Endothelial cell (in vitro differentiated cells): ENCODE measurements at places on chromosomes 7 and 10. TPM values are rescaled to one million over a fixed set of nuclear protein-coding genes. Genes with fewer than 3 reads are reported as not detected.

- DNase-seq, result no peak
Measured at GRCh38 chr10:91756286-91756685, 41.9 kb upstream of the TNKS2 start.

DNA sequence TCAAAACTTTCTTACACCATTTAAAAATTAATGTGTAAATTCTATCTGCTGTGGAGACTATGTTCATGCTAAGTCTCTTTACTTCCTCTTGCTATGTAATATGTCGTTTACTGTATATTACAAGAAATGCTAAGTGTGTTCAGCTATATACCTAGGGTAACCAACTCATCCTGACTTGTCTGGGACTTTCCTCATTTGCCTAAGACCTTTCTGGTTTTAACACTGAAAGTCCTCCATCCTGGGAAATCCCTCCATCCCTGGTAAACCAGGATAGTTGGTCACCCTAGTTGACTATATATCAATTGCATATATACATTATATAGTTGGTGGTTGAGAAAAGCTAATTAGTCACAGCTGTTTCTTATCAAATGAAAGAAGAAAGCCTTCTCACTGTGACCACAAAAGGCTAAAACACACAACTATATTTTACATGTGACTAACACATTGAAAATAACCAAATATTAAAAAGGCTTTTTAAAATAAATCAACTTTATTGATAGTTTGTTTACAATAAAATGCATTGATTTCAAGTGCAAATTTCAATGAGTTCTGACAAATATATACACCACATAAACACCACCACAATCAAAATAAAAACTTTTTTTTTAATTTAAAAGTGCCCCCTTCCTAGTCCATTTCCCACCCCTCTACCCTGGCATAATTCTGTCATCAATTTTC lies 167.7 kb upstream of the INHBA start:
- no peak for DNase-seq

DNA sequence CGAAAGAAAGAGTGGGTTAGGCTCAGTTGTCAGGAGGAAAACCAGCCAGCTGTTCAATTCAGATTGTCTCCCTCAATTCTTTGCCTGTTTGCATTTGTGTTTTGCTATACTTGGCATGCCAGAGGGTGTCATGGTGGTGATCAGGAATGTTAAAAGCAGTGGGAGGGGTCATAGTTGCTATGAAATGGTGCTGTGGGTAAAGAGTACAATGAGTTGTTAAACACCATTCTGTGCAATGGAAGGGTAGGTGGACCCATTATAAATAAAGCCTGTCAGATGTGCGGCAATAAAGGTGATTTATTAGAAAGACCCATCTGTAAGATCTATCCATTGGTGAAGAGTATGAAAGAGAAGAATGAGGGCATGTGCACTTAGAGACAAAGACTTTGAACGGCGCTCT lies 82.2 kb downstream of the MRPL32 start:
- no peak for DNase-seq

- no peak for DNase-seq
Measured at GRCh38 chr10:117168729-117169128, 28.6 kb upstream of the KCNK18 start.

DNA sequence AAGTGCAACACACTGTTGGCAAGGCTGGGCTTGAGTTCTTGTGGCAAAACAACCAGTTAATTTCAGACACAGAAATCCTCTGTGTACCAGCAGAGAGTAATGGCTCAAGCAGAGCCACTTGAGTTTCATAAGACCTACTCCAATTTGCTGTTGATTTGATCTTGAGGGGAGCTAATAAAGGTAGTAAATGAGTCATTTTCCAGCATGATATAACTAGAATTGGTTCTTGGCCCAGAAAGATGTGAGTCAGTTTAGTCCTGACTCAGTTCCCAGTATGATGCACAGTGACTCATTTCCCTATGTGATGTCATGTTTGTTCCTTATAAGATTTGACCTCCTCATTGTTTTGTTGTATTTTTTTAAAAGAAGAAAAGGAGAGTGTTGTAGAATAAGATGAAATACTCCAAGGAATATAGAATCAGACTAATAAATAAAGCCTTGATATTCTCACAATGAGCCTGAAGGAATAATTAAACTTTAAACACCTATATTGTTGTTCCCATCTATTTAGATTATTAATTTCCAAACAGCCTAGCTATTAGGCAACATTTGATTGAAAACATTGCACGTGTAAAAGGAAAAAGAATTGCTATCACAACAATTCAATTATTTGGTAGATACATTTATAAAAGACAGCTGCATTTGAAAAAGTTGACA lies 186.2 kb downstream of the REEP3 start:
- DNase-seq, result no peak

DNA sequence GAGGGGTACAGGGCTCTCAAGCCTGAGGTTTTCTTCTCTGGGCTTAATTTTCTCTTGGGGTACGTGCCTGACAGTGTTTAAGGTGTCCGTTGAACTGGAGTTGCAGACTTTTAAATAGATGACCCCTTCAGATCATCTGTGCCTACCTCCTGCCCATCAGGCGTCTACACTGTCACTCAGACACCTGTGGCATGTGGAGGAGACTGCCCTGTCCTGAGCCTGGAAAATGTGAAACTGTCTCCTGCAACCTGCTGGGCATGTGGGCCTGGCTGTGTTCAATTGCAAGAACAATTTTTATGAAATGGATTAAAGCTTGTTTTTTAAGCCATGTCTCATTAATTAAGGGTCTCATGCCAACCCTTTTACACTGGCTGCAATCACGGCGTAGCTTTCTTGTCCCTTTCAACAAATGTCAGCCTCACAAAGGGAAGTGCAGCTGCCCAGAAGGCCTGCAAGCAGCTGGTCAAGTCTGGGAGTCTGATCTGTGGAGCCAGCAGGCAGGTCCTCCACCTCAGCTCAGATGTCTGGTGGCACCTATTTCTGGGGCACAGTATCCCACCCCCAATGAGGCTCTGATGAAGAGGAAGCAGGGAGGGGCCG lies 8.8 kb downstream of the ATP5MF start:
- no peak for DNase-seq

DNA sequence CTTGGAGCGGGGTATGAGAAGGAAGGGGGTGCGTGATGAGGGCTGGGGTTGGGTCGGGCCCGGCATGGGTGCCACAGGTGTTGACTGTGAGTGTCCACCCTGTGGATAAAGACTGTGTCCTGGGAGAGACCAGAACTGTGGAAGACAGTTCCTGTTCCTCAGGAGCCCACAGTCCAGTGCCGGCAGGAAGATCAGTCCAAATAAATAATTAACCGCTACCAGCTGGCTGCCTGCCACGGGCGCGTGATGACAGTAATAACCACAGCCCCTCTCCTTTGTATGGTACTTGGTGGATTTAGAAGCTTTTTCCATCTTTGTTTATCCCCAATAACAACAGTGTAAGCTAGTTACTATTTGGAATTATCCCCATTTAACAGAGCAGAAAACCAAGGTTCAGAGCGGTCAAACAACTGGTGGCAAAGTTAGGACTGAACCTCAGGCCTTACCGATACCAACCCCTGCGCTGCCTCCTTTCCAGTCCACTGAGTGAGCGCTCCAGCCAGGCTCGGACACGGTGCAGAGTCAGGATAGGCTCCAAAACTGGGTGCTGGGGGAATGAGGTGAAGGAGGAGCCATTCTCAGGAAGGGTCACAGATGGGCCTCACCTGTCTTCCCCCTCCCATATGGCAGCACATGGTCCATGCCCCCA lies 5.1 kb downstream of the ZMIZ1 start:
- no peak for DNase-seq

DNA sequence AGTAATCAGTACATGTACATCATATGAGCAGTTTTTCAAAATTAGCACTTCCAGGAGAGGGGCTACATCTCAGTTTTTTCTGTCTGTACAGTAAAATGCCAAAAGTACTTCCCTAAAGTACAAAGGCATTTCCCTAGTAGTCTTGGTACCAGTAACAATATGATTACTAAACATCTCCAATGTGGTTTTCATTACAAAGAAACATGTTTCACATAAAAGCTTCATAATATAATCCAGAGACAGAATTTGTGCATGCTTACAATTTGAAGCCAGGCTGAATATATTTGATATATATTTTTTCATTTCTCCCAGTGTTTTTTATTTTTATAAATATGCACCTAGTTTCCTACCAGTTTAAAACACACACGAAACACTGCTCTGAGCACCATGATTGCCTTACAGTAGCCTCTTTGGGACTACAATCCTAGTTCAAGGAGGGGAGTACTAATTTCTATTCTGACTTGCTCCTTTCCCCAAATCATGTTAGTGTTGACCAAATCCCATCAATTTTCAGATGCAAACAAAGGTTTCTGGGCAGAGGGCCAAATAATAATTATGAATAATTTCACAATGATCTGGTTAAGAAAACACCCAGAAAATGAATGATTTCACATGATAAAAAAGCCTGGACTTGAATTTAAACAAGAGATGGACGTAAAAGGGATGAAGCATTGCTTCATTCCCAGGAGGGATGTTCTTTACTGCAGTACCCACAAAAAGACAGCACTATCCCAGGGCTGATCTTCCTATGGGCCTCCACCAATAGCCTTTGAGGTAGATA lies 201.3 kb downstream of the SLC25A13 start:
- DNase-seq, result no peak

- DNase-seq, result no peak
Measured at GRCh38 chr7:36127075-36127740, 25.8 kb upstream of the EEPD1 start.

GRCh38 chr7:140176122-140176701 lies 571 bp downstream of the KDM7A start:
- peak; percentile 35 for DNase-seq

- DNase-seq, result no peak
Measured at GRCh38 chr7:17384400-17384799, 85.9 kb downstream of the AHR start.

- no peak for DNase-seq
Measured at GRCh38 chr10:5321273-5321672, 43.5 kb upstream of the UCN3 start.

- no peak for DNase-seq
Measured at GRCh38 chr10:111804781-111805180, 378.8 kb downstream of the GPAM start.

- no peak for DNase-seq
Measured at GRCh38 chr10:63603709-63604445, 82.7 kb downstream of the REEP3 start.

- no peak for DNase-seq
Measured at GRCh38 chr7:23788843-23789242, 78.8 kb downstream of the STK31 start.

DNA sequence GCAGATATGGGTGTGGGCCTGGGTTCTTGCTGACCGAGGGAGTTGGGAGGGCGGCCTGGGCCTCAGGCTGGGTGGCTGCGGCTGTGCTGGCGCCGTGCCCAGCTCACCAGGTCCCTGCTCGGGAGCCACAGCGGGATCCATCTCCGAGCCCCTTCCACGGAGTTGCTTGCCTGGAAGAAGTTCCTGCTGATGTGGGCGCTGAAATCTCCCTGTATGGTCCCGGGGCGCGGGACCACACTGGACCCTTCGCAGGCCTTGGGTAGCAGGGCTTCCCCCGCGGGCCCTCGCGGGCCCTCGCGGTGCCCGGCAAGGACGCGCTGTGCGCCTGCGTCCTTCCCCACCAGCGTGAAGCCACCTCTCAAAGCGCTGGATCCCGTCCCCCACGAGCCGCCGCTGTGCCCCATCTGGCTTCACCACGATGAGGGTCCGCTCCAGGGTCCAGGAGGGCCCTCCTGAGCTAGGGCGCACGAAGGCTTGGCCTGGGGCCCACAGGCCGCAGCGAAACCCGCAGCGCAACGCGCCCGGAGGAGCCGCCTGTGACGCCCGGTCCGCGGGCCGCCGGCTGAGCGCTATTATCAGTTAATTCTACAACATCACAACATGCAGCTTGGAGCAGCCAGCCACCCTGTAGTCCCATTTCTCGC lies 31.5 kb downstream of the RAB19 start:
- DNase-seq, result no peak

- no peak for DNase-seq
Measured at GRCh38 chr10:128017822-128018221, 108.4 kb downstream of the MKI67 start.

DNA sequence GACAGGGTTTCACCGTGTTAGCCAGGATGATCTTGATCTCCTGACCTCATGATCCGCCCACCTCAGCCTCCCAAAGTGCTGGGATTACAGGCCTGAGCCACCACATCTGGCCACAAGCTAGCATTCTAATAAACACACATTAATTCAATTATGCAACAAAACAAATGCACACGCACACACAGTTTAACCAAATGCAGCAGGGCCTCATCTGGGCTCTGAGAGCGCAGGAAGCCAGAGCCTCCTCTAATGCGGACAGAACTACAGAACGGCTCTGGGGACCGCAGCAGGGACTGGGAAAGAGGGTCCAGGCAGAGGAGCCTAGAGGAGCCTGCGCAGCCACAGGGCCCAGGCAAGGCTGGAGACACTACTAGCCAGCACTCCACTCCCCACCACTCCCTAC lies 3.8 kb downstream of the MAD1L1 start:
- no peak for DNase-seq

GRCh38 chr7:81811956-81812865 lies 42.4 kb upstream of the HGF start:
- DNase-seq, result no peak

DNA sequence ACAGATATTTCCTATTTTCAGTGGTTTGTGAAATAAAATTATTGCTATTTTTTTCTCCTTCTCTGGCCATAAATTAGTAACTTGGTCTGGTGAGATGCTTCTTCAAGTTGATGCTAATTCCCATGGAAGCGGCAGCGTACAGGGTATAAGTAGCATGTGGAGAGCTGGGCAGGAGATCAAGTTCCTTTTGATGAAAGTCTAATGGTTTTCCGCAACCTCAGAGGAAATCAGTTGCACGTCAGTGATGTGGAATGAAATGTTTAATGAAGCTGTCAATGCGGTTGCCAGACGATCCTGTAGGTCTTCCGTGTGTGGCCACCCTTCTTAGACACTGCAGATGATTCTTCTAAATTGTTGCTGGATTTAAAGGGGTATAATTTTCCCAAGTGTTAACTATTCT lies 236.4 kb upstream of the GRM3 start:
- DNase-seq, result no peak

- DNase-seq, result no peak
Measured at GRCh38 chr7:6392712-6393666, 54.8 kb downstream of the DAGLB start.

DNA sequence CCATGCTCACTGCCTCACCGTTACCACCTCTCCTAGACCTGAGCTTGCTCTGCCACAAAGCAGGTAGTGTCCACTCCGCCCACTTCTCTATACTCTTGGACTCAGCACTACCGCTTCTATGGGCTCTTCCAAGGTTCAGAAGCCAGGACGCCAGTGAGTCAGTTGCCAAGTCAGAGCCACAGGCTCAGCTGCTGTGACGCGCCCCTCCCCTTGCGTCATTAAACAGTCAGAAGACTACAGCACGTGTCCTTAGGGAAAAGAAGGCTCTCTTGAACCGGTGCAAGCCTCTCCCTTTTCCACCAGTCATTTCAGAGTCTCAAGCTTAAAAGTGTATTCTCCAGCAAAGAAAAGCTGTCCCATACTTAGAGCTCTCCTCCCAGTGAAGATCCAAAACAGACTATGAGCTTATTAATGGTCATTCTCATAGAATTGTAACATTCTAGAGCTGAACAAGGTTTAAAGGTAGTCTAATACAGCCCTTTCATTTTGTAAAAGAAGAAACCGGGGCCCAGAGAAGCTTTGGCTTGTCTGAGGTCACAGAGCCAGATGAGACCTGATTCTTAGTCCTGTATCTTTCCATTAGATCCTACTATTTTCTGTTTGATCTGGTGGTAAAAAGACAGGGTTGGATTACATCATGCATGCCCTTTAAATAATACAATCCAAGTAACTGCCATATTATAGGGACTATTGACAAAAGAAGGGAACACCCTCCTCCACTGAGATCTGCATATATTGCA lies 40.9 kb upstream of the MET start:
- DNase-seq, result no peak

FRG2B gene
- total RNA-seq, result 0.13 TPM
